ENCODE measurements at places on chromosomes 6 and 20.

GRCh38 chr6:103895136-103895535 is 964.6 kb downstream of the HACE1 start:
- no peak for DNase-seq

DNA sequence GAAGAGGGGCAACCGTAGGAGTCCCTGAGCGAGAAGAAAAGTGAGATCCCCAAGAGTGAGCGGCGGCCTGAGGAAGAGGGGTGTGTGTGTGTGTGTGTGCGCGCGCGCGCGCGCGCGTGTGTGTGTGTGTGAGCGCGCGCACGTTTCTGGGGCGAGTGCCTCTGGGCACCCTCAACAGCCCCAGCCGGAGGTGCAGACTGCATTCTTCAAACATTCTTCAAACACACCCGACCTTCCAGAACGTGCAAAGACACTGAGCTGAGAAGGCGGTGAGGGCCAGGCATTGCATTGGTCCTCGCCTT is 76.2 kb upstream of the FOXP4 start:
- DNase-seq = no peak

DNA sequence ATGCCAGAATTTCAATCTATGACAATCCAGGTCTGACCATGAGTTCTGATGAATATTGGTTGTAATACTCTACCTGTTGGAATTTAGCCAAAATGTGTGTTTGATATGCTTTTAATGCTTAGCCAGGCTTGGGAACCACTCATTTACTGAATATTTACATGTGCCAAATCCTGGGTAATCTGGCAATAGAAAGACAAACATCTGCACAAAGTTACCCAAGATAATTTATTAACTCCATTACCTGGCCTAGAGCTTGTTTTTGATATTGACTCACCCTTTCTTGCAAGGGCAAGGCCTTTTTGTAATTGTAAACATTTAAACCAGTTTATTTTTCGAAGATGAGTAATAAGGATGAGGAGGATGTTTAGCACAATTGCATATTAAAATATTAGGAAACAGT is 13.5 kb upstream of the CD2AP start:
- no peak for DNase-seq

DNA sequence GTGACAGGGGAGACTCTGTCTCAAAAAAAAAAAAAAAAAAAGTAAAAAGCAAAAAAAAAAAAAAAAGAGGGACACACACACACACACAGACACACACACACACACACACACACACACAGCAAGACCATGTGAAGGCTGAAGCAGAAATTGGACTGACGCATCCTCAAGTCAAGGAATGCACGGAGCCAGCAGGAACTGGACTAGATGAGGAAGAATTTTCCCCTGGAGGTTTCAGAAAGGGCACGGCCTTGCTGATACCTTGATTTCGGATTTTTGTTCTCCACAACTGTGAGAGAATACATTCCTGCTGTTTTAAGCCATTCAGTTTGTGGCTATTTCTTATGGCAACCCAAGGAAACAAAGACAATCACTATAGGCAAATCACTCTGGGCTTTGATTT is 176.9 kb upstream of the SALL4 start:
- DNase-seq = no peak

GRCh38 chr6:149233056-149233715 is 84.3 kb upstream of the TAB2 start:
- peak; percentile 67 for DNase-seq

- no peak for DNase-seq
Observed at GRCh38 chr20:6030453-6031080, 23.3 kb downstream of the LRRN4 start.

DNA sequence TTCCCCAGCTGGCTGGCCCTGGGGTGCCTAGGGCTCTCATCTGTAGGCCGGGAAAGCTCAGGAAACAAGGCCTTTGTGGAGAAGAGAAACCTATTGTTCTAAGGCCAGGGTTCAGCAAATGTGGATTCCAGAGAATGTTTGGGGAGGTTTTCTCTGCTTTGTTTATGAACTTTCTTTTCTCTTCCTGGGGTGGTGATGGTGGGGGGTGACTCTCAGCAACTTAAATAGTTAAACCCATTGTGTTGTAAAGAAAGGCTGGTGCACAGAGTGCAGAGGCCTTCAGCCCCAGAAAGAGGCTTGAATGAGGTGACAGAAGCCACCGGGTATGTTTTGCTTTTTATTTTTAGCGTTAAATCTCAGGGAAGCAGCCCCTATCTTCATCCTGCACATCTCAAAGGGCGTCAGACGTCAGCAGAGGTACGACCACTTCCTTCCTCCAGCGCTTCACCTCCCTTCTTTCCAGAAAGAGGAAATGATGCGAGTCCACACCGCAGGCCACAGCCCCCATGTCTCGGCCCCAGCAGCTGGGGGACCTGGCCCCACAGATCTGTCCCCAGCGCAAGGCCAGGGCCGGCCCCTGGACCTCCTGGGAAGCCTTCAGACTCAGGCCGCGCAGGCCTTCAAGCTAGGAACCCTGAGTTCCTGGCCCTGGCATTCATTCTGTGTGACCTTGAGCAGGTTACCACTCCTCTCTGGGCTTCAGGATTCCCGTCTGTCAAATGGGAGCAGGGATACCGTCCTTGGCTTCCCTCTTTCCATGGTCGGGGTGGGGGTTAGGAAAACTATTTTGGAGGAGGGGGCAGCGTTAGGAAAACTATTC is 605 bp upstream of the PPP1R16B start:
- DNase-seq = no peak

DNA sequence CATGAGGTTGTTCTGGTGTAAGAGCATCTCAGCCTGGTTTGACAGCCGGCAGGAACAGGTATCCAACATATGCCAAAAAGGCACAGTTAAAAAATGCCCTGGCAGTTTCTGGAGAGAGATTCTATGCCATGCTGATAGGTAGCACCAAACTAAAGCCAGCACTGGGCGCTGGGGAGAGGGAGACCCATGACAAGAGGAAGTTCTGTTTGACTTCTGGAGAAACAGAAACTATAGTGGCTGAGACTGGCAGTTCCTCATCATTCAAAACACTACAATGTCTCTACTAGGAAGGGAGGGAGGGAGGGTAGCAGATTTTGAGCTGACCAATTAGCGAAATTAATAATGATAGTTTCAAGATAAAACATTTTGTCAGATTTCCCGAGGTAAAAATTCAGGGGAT is 174.1 kb downstream of the ADAT2 start:
- DNase-seq = no peak

DNA sequence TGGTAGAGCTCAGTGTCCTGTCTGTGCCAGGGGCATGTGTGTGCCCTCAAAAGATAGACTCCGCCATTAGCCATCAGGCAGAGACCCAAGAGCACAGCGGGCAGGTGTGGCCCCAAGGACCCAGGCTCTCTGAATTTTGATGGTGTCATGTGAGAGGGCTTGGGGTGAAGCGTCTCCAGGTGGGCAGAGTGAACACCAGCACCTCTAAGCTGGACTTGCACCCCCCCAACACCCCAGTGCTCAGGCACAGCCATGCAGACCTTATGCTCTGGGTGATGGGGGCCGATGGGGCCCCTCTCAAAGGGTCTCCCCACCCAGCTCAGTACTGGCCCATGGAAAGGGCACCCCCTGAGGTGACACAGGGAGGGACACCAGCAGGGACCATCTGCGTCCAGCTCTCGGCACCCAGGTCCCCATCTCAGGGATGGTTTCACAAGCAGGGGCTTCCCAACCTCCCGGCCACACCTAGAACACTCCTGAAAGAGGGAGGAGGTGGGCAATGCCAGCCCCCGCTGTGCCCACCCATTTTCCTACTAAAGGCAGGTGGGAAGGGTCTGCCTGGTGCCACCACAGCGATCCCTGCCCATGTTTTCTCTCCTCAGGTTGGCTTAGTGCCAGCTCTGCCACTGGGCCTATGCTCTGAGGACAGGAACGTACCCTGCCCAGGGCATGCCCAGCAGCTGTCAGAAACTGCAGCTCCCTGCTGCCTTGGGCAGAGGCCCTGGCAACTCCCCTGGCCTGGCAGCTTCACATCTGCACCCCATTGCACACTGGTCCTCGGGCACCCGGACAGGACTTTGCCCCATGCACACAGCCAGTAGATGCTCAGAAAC is 3.5 kb downstream of the CST7 start:
- no peak for DNase-seq

DNA sequence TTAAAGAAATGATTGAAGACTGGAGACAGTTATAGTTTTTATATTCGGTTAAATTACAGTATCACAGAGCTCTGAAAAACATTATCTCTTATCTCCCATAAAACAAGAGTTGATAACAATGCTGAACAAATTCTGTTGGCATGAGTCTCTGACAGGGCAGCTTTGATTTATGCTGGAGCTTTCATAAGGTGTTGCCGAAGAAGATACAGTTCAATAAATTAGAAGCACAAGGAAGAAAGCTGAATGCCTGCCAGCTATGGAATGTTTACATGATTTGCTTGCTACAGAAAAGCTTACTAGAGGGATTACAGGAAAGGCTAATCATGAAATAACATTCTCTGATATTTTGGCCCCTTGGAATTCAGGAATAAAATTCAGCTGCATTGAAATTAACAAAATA is 431.9 kb upstream of the GJE1 start:
- no peak for DNase-seq

- DNase-seq = no peak
Observed at GRCh38 chr6:105373481-105373880, 29.4 kb downstream of the PREP start.

DNA sequence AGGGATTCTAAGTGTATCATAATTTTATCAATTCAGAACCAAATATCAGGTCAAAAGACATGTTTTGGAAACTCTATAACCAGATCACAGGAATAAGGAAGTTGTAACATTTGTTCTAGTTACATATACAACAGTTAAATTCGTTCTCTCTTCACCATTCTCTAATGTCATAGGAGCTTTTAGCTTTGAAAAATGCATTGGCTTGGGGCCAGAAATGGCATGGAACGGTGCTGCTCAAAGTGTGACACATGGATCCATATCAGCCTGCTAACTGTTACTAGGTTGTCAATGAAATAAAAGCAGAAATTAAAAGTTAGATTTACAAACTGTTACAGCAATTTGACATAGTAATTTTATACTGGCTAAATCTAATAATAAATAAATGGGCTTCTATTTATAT is 120.3 kb downstream of the LCA5 start:
- no peak for DNase-seq

GRCh38 chr6:41519305-41519744 is 26.9 kb upstream of the FOXP4 start:
- DNase-seq = no peak

DNA sequence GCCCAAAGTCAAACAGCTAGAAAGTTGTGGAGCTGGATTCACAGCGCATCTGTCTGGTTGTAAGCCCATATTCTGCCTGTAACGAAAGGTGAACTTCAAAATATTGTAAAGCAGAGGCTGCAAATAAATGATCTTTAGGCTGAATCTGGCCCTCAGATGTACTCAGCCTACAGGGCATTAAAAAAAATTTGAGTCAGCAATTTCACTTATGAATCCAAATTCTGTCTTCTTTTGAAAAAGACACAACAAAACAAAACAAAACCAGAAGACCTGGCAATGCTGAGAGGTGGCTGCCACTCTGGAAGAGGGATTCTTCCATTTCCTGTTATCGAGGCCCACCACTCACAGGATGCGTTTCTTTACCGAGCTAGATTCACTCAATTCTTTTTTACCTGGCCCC is 7.1 kb downstream of the LAMA4 start:
- DNase-seq = no peak

- no peak for DNase-seq
Observed at GRCh38 chr6:132814716-132815570, 574 bp downstream of the RPS12 start.

DNA sequence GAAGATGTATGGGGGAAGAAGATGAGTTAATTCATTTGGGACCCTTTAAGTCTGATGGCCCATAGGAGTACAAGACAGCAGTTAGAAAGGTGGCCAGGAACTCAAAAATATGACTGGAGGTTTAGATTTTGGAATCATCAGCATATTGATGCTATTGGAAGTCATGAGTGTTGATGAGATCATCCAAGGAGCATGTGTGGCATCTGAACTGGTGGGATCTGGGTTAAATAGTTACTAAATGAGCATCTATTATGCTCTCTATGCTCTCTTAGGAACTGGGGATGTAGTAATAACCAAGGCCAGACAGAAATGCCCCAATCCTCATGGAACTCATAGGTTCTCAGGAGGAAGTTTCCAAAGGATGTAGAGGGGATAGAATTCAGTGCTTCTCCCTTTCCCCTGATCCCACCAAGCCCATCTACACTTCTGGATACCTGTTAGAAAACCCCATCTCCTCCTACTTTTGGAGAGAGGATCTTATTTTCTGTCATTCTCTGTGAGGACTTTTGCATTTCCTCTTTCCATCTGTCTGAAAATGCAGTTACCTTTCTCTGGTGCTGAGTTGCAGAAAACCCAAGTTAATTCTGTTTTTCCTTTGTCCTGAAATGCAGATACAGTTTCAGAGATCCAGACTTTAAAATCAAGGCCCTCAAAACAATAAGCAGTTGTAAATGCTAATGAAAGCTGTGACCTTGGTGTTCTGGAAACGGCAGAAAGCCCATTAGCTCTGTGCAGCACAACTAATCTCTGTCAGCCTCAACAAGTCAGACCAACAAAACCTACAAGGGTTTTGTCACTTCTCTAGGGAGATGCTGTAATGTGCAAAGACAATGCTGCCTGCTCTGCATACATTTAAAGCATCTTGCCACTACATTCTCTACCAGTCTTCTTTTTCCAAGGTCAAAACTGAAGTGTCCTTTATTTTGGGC is 65.8 kb downstream of the TBC1D7 start:
- DNase-seq = no peak

DNA sequence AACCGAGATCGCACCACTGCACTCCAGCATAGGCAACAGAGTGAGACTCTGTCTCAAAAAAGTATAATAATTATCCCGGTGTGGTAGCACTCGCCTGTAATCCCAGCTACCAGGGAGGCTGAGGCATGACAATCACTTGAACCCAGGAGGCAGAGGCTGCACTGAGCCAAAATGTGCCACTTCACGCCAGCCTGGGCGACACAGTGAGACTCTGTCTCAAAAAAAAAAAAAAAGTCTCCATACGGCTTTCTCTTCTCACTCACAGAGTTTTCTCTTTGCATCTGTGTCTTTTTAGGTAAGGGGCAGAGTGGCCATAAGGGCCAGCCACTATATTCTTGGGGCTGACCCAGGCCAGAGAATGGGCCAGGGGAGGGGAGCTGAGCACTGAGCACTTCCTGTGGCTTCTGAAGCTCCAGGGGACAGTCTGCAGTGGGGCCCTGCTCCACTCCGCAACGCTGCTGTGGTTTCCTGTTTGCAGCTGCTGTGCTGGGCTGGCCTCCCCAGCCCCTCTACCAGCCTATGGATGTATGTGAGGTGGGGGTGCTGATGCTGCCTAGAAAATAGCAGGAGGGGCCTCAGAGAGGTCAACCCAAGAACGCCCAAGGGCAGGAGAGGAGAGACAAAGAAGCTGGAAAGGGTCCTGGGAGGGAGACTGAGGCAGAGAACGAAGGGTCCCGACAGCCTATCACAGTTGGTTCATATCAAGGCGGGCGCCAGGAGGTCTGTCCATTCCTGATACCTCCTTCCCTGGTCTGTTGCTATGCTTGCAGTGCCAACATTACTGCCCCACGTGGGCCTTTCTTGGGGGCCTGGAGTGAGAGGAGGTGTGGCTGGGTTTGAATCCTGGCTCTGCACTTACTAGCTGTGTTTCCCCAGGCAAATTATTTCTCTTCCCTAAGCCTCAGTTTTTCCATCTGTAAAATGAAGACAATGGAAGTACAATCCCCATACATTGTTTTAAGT is 16.0 kb downstream of the SLA2 start:
- DNase-seq = no peak
